ENCODE measurements at places on chromosomes 5 and 9.

DNA sequence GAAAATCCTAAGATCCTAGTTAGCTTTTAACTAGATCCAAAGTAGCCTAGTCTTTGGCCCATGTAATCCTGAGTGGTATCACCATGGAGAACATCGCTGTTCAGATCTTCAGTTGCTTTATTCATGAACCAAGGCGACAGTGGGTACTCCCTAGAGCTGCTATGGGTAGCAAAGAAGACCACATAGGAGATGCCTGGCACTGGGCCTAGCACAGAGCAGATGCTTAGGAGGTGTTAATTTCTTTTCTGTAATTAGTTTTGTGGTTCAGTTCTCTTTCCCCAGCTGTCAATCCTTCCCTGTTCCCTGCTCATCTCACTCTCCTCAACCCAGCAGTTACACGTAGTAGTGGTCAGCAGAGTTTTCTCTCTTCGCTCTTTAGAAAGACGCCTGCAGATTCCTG is 9.3 kb downstream of the CAST start:
- DNase-seq = no peak

DNA sequence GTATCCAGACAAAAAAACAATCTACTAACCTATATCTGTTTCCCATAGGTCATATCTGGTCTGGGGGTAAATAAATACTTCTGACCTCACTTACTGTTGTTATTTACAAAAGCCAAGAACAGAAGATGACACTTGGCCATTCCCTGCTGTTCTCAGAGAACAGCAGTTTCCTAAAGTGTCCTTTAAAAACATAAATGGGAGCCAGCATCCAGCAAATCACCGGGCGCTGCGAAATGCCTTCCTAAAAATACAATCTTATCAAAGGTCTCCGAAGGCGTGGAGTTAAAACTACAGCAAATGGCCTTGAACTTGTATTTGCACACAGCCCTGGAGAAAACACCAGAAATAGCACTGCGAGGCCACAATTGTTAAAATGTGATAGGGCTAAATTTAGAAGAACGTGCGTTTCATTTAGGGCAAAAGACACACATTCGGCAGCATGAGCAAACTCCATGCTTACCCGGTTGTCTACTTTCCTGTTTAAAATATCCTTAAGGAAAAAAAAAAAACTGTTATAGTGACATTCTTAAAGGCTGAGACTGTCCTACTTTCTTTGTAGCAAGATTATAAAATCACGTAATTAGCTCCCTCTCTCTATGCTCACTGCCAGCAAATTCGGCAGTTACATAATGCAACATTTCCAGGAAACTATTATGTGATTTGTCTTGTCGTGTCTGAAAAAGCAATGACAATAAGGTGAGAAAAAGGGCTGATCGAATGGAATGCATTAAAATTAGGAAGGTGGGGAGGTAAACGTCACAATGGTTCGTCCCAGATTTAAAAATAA is 1.5 kb downstream of the NFIL3 start:
- peak; percentile 80 for DNase-seq

DNA sequence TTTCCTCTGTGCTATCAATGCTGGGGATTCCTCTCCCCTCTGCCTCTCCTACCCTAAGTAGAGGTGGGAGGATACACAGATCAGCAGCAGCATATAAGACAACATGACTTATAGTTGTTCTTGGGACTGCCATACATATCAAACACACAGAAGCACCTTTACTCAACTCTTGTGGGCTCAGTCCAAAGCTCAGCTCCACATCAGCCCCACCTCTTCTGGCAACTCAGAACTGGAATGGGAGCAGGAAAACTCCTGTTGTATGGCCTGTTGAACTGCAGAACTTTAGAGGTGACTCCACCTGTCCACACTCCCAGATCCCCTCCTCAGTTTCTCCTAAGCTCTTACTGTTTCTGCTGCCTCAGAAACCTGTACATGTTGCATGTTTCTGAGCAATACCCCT is 127.8 kb downstream of the SV2C start:
- no peak for DNase-seq

DNA sequence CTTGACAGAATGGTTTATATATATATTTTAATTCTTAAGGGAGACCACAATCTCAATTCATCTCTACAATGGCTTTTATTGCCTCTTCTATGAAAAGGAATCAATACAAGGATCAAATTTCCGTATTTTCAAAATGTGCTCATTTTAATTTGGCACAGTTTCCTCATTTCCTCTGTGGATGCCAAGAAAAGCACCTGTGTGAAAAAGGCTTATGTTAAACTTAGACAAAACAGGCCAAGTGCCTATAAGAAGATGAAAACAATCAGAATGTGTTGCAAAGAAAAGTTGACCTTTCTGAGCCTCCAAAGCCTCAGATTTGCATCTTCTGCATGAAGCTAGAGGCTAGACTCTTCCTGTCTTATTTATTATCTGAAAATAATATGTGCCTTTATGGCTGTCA is 173.7 kb upstream of the SLC12A2 start:
- no peak for DNase-seq

DNA sequence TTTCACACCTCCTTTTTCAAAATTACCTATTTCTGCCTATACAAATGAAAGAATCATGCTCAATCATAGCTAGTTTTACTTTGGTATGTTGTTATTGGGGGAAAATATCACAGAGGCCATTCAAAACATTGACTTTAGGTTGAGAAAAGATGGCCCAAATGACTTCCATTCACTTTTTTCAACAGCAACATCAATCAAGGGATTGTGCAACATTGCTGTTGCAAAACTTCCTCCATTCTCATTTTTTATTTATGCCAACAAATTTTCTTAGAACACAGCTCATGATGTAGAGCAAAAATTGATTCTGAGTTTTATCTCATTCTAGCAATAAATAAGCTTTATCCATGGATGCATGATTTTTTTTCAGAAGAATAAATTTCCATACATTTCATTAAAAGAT is 93.6 kb upstream of the RORB start:
- no peak for DNase-seq

GRCh38 chr5:60417500-60418181 is 282.3 kb downstream of the DEPDC1B start:
- no peak for DNase-seq

DNA sequence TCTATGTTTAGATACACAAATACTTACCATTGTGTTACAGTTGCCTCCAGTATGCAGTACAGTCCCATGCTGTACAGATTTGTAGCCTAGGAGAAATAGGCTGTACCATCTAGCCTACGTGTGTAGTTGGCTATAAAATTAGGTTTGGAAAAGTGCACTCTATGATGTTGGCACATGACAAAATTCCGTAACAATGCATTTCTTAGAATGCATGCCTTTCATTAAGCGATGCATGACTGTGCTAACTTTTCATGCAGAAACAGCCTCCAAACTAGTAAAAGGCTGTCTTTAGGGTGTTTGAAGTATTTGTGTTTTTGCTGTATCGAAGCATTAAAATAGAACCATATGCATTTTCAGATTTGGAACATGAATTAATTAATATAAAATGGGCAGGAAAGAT is 157.9 kb downstream of the RMI1 start:
- DNase-seq = no peak

- DNase-seq = no peak
Measured at GRCh38 chr9:100074093-100074492, 24.7 kb downstream of the ERP44 start.

- DNase-seq = no peak
Measured at GRCh38 chr5:25090275-25090674, 445.5 kb upstream of the CDH10 start.

- DNase-seq = no peak
Measured at GRCh38 chr5:162711244-162711643, 643.7 kb downstream of the GABRG2 start.

- DNase-seq = no peak
Measured at GRCh38 chr9:137174722-137175293, 3.0 kb upstream of the TMEM210 start.

DNA sequence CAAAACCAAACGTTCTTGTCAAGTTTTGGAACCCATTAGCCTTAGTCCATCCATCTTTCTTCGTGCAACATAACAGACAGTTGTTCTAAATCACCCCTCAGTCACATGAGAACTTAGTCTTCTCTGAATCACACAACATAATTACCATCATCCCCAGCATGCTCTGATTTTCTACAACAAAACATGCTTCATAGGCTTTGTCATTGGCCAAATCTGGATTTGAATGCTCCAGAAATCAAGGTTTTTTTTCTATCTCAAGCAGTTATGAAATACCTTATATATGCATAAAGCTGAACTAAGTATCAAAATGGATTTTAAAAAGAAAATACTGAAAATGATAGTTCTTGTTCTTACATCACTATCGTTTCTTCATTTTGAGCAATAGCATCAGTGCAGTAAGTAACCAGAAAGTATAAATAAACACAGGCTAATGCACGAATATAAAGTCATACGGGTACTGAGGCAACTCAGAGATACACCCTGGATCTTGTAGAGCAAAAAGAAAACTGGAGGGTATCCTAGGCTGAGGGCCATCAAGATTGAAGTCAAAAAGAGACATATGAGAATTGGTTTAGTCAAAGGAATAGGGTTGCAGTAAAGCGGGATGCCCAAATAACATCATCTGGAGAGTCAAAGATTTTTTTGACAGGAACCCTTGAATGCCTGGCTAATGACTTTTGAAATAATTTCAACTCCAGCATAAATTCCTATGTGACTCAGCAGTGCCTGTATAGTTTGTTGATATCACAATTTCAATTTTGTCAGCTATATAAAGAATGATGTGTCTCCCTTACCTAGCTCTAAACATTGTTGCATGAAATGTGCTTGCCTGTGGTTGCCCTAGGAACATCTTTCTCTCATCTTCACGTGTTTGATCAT is 164.7 kb downstream of the ADAMTSL1 start:
- peak; percentile 63 for DNase-seq

DNA sequence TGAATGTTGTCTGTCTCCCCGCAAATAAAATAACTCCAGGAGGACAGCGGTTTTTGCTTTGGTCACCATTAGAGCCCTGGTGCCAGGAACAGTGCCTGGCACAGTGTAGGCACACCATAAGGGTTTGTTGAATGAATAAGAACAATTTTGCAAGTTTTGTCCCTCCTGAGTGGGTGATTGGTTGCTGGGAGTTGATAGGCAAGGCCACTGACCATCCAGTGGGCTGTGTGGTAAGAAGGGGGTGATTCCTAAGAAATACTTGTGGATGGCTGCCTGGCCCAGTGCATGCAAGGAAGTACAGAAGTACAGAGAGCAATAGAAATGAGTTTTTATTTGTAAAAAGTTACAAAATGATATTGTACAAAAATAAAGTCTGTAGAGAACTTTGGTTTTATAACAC is 27.5 kb downstream of the GDNF start:
- peak; percentile 40 for DNase-seq

GRCh38 chr5:162372256-162372655 is 304.7 kb downstream of the GABRG2 start:
- no peak for DNase-seq

GRCh38 chr9:115106001-115106400 is 12.0 kb downstream of the TNC start:
- DNase-seq = no peak

DNA sequence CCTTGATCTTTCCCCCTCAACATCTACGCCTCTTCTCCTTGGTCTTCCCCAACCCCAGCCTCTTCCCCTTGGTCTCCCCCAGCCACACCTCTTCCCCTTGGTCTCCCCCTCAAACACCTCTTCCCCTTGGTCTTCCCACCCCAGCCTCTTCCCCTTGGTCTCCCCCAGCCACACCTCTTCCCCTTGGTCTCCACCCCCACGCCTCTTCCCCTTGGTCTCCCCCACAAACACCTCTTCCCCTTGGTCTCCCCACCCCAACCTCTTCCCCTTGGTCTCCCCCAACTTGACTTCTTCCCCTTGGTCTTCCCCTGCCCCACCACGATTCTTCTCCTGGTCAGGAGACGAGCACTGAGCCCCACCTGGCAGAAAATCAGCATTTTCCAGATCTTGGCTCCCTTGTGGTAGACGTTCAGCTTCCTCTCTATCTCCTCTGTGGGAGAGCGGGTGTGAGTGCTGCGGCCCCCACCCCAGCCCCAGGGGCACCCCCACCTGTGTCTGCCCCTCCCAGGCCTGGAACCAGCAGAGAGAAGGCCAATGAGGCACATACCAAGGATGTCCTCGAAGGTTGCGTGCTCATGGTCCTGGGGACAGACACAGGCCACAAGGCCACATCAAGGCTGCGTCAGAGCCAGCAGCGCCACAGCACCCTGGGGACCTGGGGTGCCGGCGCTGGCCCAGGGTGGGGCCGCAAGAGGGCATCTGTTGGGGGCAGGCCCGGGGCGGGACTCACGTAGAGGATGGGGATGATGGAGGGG is 7.0 kb downstream of the NSMF start:
- DNase-seq = no peak

DNA sequence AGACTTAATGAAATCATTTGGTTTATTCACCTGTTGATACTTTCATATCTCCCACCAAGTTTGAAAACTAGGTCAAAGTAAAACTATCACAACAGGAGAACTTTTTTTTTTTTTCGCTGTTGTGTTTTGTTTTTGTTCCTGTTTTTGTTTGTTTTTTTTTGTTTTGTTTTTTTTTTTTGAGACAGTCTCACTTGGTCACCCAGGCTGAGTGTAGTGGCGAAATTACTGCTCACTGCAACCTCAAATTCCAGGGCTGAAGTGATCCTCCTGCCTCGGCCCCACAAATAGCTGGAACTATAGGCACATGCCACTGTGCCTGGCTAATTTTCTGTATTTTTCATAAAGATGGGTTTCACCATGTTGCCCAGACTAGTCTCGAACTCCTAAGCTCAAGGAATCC is 49.3 kb downstream of the MLLT3 start:
- no peak for DNase-seq

DNA sequence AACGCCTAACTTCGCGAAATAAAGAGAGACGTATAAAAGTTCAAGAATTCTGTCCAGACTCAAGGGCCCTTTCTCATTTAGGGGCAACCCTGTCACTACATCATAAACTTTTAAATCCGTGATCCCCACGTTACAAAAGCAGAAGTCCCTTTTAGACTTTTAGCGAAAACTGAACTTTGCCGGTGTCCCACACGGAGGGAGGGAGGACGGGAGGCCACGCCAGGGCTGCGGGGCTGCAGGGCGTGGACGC is 515 bp upstream of the F2R start:
- DNase-seq = no peak

- DNase-seq = peak; percentile 77
Measured at GRCh38 chr5:74035521-74035937, 409.5 kb downstream of the ARHGEF28 start.

DNA sequence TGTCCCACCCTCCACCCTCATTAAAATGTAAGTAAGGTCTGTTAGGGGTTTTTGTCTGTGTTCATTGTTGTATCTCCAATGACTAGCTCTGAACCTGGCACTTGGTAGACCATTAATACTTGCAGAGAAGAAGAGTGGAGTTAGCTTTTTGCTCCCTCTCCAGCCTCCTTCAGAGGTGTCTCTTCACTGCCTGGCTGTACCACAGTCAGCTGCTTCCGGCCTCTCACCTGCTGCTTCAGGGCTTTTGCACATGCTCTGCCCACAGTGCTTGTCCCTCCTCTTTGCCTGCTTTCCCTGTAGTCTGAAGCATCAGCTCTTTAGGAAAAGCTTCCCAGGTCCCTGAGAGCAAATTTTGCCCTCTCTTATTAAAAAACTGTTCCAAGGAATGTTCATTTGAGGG is 83.6 kb downstream of the SNX24 start:
- DNase-seq = no peak

GRCh38 chr5:81326554-81326953 is 25.2 kb downstream of the ZCCHC9 start:
- no peak for DNase-seq

GRCh38 chr5:180370861-180371641 is 17.9 kb upstream of the GFPT2 start:
- DNase-seq = no peak

Measured in EH (cell line).